ENCODE measurements at places on chromosomes 5 and 9.

GRCh38 chr9:136021171-136021871, 60.1 kb upstream of the UBAC1 start:
- no peak for DNase-seq

GRCh38 chr5:112625689-112626438, 111.8 kb upstream of the APC start:
- no peak for DNase-seq

DNA sequence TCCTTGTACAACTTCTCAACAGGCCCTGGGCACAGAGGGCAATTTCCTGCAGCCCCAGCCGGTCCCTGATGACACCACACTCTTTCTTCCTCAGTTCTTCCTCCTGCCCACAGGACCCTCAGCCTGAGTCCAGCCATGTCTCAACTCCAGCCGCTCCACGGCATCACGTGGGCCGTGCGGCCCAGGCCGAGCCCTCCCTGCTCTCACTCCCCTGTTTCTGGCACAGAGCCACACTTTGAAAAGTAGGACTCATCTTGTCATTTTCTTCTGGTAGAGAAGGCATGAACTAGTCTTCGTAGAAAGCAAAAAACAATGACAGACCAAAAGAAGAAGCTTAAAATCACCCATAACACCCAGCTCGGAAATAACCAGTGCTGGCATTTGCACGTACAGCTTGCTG, 404.7 kb upstream of the IRX1 start:
- DNase-seq, result no peak

DNA sequence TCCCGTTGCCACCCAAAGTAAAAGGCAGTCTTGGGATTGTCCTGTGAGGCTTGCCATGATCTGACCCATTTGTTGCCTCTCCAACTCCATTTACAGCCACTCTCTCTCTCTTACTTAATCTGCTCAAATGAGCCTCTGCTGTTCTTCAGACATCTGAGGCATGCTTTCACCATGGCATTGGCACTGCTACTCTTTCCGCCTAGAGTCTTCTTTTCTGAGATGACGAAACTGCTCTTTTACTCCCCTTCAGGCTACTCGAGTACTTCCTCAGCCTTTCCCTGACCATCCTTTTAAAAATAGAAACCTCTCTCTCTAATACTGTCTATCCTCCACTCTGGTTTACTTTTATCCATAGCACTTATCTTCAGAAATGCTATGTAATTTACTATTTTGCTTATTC, 9.0 kb downstream of the FOCAD start:
- peak; percentile 45 for DNase-seq

- DNase-seq, result peak; percentile 48
Observed at GRCh38 chr5:56414066-56414465, 180.9 kb upstream of the ANKRD55 start.

DNA sequence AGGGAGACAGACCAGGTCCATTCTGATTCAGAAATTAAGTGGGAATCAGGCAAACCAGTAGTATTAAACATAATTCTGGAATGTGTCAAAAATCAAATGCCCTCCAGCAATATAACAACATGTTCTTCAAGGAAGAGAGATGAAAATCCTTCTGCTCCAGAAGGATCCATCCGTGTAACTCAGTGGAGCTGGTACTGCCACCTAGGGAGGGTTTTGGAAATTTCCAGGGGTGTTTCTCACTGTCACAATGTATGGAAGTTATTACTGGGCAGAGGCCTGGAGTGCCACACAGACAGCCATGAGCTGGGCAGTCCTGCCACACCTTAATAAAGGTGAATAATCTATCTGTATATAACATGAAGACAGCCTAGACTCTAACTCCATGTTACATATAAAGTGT, 87.5 kb downstream of the TTLL11 start:
- DNase-seq, result peak; percentile 38

DNA sequence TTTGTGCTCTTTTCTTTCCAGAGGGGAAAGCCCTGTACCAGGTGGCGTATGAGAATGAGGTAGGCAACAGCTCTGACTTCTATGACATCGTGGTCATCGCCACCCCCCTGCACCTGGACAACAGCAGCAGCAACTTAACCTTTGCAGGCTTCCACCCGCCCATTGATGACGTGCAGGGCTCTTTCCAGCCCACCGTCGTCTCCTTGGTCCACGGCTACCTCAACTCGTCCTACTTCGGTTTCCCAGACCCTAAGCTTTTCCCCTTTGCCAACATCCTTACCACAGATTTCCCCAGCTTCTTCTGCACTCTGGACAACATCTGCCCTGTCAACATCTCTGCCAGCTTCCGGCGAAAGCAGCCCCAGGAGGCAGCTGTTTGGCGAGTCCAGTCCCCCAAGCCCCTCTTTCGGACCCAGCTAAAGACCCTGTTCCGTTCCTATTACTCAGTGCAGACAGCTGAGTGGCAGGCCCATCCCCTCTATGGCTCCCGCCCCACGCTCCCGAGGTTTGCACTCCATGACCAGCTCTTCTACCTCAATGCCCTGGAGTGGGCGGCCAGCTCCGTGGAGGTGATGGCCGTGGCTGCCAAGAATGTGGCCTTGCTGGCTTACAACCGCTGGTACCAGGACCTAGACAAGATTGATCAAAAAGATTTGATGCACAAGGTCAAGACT, 10.3 kb downstream of the PCYOX1L start:
- DNase-seq, result no peak

- DNase-seq, result no peak
Observed at GRCh38 chr5:61307611-61308010, 24.4 kb upstream of the ZSWIM6 start.

DNA sequence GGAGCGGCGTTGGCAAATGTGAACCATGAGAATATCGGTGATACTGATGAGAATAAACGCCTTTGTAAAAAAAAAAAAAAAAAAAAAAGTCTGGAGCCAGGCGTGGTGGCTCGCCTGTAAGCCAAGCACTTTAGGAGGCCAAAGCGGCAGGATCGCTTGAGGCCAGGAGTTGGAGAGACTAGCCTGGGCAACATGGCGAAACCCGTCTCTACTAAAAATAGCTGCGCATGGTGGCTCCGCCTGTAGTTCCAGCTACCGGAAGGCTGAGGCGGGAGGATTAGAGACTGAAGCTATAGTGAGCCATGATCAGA, 425 bp upstream of the NFX1 start:
- DNase-seq, result no peak

DNA sequence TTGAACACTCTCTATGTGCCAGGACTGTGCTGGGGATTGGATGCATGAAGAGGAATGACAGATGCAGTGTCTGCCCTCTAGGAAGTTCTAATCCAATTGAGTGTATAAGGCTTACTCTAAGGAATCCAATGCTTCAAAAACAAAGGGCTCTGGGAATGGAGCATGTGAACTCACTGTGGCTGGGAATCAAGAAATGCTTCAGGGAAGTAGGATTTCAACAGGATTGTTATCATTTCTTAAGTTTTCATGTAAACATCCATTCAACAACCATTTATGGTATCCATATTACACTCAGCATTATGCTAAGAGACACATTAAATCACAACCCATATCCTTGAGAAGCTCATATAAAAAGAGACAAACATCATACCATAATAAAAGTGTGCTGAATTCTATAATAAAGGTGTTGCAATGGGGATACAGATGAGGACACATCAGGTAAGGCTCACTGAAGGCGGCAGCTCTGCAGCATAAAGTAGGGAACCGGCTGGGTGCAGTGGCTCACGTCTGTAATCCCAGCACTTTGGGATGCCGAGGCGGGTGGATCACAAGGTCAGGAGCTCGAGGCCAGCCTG, 11.3 kb downstream of the SIL1 start:
- DNase-seq, result no peak

DNA sequence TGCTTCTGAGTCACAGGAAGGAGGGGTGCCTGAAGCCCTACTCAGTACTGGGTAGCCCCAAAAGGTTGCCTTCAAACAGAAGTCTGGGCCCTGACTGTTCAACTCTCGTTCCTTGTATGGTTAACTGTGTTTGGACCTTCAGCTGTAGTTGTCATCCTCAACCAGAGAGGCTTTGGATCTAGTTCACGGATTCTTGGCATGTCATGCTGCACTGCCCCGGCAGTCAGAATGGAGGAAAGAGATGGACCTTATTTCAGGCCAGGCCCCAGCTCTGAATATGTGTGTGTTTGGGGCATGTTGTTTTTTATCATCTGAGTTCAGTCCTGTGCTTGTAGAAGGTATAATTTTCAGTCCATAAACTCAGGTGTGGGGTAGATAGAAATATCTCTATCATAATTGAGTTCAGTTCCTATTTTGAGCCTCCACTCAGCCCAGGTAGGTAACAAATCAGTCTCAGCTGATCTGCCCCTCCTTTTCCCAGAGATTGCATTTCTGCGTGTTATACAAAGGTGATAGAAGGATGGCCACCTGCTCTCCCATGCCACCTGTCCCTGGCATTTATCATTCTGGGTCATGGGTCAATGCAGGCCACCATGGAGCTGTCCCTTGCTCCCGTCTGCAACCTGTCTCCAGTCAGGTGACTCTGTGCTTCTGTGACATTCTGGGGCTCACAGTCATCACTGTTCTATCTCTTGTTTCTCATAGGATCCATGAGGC, 127.5 kb upstream of the CPEB4 start:
- no peak for DNase-seq

DNA sequence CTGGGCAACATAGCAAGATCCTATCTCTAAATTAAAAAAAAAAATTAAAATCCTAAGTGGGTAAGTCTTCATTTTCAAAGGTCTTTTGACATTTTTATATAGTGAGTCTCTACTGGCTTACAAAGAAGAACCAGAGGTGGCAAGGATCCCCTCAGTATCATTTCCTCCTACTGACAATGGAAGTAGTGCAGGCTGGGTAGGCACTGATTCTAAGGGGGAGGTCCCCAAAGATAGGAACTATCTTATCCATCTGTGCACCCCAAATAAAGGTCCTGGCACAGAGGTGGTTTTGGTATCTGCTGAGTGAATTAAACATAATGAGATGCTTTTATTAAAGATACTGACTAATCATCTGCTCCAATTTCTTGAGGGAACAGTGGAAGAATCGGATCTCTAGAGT, 4.2 kb downstream of the FAM193B start:
- no peak for DNase-seq

DNA sequence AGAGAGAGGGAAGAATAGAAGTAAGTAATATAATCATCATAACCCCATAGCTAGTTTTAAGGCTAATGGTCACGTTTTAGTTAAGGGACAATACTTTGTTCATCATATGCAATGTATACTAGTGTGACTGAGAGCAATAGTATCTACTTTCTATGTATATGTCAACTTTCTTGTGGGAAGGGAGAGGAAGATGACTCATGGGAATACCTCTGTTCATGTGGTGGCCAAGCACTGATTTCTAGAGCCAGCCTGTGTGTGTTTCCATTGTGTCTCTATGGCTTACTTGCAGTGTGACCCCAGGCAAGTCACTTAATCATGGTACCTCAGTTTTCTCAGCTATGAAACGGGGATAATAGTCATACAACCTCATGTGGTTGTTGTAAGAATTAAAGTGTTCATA, 639.6 kb downstream of the CETN3 start:
- DNase-seq, result peak; percentile 8

DNA sequence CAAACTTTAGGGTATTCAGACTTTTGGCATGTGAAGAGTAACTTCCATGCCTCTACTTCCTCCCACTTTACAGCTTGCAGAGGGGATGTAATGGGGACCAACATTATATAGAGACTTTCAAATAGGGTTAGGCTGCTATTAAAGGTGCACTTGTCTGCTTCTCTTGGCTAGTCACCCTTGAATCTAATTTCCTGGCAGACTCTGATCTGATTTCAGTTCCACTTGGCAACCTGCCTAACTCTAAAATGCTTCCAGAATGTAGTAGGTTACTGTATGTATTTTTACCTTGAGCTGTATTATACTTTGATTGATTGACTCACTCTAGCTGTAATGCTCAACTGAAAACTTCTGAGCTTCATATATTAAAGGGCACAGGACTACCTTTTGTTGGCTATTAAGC, 693.4 kb downstream of the KCTD16 start:
- DNase-seq, result no peak

DNA sequence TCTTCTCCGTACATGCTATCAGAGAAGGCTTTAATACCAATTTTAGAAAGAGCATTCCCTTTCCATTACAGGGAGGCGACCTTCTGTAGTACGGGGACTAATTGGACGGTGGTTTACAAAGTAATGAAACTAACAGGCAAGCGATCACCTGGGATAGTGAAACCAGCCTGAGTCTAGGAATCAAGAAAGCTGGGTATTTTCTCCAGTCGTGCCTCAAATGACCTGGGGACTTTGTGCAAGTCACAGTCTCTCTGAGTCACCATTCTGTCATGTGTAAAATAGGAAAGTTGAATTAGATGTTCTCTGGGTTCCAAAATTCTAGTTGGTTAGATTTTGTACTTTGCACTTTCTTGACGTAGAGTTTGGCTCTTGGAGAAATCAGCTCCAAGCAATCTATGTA, 22.7 kb upstream of the SSBP2 start:
- DNase-seq, result no peak

Data from AG10803 (cell line).